Stimulated activated CD4-positive, alpha-beta T cell treated with anti-CD3 and anti-CD28 coated beads, Interleukin-2, amount 100 ng/mL, for 48 hours (primary cell): ENCODE measurements at places on chromosomes 12 and 14.

DNA sequence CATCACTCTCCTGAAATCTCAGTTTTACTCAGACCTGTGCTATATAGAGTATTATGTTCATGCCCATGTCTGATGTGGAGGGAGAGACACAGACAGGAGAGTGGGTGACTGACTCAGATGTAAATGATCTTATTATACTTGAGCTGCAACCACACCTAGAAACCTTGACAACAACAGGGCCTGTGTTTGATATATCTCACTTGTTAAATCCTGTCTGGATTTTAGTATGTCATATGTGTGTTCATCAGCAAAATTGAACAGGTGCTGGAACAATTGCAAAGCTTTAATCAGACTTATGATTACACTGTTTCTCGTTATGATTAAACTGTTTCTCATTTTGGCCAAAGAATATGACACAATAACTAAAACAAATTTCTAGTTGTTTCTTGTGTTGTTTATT is 37.7 kb downstream of the DIP2B start:
- no peak for DNase-seq

DNA sequence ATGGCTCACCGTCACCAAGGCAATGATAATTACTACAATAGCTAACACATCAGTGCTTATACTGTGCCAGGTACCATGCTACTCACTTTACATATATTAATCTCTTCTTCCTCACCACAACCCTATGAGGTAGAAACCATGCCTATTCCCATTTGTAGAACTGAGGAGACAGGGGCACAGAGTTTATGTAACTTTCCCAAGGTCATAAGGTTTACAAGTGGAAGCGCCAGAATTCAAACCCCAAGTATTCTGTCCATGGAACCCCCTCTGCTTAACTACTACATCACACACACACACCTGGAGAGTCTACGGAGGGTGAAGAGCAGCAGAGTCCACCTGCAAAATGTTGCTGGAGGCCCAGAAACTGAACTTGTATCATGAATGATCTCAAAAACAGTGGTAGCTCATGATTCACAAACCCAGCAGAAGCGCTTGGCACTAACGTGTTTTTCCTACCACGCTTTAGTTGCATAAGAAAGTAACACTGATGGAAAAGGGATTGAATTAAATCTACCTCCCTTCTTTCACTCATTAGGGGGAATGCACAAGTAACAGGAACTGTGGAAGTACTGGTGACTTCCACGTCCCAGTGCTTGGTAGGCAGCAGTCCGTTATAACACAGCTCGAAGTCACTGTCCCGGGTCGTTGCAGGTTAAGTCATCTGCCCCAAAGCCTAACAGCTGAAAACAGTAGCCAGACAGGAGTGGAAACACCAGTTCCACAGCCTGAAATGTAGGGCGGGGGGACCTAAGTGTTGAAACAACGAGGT is 2.0 kb downstream of the ITPR2 start:
- DNase-seq, result no peak

GRCh38 chr14:49754570-49755097 is 13.3 kb upstream of the KLHDC2 start:
- DNase-seq, result no peak

DNA sequence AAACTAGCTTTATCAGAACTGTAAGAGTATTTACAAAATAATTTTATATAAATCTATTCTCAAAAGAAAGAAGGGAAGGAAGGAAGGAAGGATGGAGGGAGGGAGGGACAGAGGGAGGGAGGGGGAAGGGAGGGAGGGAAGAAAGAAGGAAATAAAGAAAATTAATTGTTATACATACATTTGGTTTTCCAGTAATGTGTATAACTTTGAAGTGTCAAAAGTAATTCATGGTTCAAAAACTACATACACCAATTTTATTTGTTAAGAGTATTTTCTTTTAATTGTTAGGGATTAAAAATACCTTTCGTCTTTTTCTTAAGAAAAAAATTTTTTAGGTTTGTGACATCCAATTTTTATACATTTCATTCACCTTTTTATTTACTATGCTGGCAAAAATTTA is 17.5 kb upstream of the KCNC2 start:
- no peak for DNase-seq

DNA sequence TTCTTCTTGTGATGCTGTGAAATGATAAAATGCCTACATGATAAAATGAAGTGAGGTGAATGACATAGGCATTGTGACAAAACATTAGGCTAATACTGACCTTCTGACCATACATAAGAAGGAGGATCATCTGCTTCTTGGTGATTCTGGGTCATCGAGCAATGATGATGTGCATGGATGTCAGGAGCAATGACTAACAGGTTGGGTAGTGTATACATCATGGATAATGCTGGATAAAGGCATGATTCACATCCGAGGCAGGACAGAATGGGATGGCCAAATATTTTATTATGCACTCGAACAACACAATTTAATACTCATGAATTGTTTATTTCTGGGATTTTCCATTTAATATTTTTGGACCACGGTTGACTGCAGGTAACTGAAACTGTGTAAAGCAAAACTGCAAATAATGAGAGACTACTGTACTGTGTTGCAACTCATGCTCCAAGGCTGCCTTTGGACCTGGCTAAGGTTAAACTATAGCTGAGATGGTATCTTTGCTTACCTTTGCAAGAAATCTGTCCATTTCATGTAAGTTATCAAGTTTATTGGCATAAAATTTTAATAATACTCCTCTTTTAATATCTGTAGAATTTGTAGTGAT is 7.6 kb upstream of the SLC25A21 start:
- no peak for DNase-seq

GRCh38 chr12:63450816-63451215 is 217.5 kb downstream of the DPY19L2 start:
- no peak for DNase-seq

DNA sequence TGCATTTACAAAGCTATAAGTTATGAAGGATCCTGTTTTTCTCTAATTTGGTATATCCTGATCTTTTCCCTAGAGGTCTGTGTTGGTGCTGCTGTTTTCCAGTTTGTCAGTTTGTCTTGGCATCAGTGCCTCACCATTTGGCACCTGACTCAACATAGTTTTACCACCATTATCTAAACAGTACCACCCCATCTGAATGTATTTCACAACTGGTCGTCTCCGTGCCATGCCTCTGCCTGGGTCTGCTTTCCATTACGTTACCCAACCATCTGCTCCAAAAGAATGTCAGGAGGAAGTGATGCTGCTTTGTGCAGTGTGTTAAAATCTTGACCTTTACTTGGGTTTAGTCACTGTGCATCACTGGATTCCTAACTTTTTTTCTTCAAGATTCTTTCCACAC is 129.3 kb upstream of the RASSF8 start:
- DNase-seq, result no peak

- no peak for DNase-seq
Measured at GRCh38 chr12:26317942-26318575, 122.7 kb downstream of the SSPN start.

GRCh38 chr14:21476925-21477681 is at the start of the genes RAB2B and TOX4:
Gene RAB2B, minus strand, starts transcription at chr14:21476959. Its CDS starts 87 bp downstream, at chr14:21476872.
Gene TOX4, plus strand, starts transcription at chr14:21477195. Its CDS starts 84 bp downstream, at chr14:21477279.
- peak; percentile 88 for DNase-seq

GRCh38 chr12:44377443-44378187 is 498.5 kb downstream of the NELL2 start:
- DNase-seq, result no peak

DNA sequence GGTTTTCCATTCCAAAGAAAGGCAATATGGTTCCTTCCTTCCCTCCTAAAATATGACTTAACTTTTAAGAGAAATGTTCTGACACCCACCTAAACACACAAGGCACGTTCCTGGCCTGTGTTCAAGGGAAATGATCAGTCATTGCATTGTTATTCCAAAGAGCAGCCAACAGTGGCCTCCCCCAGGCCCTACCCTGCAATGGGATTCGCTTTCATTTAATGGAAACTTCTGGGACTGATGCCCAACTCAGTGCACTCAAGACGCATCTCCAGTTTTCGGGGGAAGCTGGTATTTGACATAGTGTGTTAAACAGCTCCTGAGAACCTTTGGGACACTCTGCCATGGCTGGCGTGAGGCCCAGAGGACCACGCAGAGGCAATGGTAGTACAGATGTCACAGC is 65.9 kb downstream of the DDX51 start:
- DNase-seq, result no peak

GRCh38 chr14:98931911-98932310 is 340.1 kb downstream of the BCL11B start:
- DNase-seq, result peak; percentile 40

- peak; percentile 38 for DNase-seq
Measured at GRCh38 chr14:55097881-55098560, 31.0 kb upstream of the LGALS3 start.

DNA sequence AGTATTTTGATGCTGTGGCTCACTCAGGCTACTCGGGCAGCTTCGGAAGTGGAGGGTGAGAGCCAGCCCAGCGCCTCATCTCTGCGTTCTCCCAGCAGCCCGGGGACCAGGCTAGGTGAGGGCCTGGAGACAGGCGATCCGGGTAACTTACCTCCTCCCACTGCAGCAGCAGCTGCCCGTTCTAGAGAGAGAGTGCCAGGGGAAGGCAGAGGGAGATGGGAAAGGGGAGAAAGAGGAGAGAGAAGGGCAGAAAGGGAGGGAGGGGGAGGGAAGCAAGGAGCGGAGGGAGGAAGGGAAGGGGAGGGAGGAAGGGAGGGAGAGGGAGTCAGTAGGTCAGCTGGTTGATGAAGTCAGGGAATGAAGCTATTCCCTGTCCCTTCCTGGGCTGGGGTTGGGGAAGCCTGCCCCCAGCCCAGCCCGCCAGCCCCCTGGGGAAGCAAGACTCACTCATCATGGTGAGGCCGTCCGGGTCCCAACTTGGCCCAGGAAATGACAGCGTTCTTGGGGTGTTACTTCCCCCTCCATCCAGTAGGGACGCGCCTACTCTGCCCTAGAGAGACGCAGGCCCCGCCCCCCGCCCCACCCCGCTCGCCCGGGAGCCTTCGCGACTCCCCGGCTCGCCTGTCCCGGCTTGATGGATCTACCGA is at the start of gene IFI27L2:
Gene IFI27L2 (minus strand): TSS at position 494 of the 647 bp plus-strand sequence. CDS start 40 bp downstream, at position 454.
- DNase-seq, result peak; percentile 55

GRCh38 chr14:43145361-43145760 is 1361.7 kb downstream of the FSCB start:
- DNase-seq, result no peak

- DNase-seq, result no peak
Measured at GRCh38 chr14:74846968-74847665, 28.8 kb downstream of the PROX2 start.

- no peak for DNase-seq
Measured at GRCh38 chr14:96940009-96940408, 142.8 kb downstream of the VRK1 start.

DNA sequence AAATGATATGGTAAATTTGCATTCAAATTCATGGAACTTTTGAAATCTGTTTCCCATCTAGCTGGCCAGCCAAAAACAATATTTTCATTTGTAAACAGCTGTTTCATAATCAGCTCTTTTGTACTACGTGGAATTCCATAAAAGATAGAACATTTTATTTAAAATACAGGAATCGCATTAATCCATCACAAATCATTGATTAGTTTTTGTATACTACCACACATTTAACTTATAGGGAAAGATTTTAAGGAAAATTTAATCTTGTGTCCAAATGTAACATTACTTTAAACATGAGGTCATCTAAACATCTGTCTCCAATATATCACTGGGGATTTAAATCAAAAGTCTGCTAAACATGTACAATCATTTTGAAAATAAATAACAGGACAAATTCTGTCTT is 33.5 kb downstream of the SLC25A21 start:
- DNase-seq, result no peak

GRCh38 chr12:94730847-94731246 is 80.5 kb upstream of the TMCC3 start:
- no peak for DNase-seq

GRCh38 chr12:46267575-46267824 is 1.3 kb downstream of the SLC38A1 start:
- DNase-seq, result no peak

GRCh38 chr12:65741656-65742017 is 82.6 kb upstream of the HMGA2 start:
- DNase-seq, result no peak

GRCh38 chr14:33477797-33478196 is 473.1 kb downstream of the EGLN3 start:
- no peak for DNase-seq

GRCh38 chr12:40853221-40853620 is 161.0 kb downstream of the CNTN1 start:
- DNase-seq, result no peak

GRCh38 chr14:59630288-59630963 is 53.8 kb upstream of the CCDC175 start:
- peak; percentile 0 for DNase-seq

GRCh38 chr12:49762468-49762847 is 21.1 kb downstream of the TMBIM6 start:
- no peak for DNase-seq

DNA sequence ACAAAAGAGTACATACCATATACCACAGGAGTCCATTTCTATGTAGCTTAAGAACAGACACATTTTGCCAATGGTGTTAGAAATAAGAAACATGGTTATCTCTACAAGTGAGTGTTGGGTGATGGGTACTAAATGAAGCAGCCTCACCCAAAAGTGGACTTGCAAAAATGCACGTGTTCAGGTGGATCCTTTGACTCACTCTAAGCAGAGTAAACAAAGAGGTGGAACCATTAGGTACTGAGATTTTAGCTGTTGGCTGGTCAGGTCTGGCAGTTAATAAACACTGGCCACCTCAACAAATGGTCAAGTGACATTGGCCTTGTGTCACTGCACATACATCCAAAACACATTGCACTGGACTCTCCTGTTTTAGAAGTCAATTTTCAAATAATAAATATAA is 27.6 kb downstream of the EVL start:
- DNase-seq, result no peak

DNA sequence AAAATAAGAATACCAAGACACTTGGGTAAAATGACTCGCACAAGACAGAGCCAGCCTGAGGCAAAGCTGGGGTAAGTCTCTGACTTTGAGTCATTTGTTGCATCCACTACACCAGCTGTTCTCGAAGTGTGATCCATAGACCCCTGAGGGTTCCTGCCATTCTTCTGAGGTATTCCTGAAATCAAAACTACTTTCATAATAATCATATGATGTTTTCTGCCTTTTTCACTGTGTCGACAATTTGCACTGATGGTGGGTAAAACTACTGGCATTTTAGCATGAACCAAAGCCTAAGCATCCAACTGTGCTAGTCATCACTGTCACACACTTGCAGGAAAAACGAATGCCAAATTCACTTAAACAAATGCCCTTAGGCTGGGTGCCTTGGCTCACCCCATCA is 135.5 kb upstream of the FUT8 start:
- no peak for DNase-seq

- DNase-seq, result no peak
Measured at GRCh38 chr14:62301080-62301479, 538.9 kb downstream of the SNAPC1 start.

DNA sequence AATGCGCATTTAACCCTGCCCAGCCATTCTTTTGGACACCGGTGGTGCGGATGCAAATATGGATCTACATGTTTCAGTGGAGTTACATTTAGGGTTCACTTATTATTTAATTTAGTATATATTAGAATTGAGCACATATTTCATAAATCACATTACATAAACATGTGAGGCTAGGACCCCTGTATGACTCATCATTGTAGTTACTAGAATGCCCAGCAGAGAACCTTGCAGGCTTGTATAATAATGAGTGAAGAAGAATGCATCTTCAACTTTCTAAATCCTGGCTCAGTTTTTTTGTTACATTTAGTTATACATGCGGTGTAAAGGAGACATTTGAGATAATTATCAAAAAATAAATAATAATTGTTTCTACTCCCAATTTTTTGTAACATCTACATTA is 369.0 kb downstream of the ATP23 start:
- DNase-seq, result no peak
